MM.1S (cell line): ENCODE measurements at places on chromosomes 7 and 10.

DNA sequence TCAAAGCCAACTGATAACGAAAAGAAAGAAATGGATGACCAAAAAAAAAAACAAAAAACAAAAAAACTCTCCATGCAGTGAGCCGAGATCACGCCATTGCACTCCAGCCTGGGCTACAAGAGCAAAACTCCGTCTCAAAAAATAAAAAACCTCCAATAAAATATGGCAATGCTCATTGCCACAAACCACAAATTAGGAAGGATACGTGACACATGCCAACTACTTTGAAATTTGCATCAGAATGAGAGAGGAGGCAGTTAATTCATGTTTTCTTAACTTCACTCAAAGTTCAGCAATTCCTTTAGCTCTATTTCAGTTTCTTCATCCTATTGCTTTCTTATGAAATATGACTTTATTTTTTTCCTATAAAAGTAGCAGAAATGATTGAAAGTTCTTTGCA is 398.1 kb upstream of the C7orf33 start:
- DNase-seq = no peak

DNA sequence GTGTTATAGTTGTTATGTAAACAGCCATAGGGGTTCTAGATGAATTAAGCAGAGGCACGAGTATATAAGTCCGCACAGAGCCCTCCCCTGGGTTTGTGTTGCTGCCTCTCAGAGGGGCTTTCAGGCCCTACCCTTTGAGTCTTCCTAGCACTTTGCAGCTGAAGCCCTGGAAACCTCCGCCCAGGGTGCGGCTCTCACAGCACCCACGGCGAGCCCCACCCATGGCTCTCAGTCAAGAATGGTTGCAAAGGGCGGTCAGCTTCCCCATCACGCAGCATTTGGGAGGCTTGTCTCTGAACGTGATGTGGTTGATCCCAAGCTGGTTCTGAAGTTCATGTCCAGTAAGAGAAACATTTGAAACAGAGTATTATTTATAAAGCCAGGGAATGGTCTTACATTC is 18.8 kb upstream of the INSIG1 start:
- no peak for DNase-seq

DNA sequence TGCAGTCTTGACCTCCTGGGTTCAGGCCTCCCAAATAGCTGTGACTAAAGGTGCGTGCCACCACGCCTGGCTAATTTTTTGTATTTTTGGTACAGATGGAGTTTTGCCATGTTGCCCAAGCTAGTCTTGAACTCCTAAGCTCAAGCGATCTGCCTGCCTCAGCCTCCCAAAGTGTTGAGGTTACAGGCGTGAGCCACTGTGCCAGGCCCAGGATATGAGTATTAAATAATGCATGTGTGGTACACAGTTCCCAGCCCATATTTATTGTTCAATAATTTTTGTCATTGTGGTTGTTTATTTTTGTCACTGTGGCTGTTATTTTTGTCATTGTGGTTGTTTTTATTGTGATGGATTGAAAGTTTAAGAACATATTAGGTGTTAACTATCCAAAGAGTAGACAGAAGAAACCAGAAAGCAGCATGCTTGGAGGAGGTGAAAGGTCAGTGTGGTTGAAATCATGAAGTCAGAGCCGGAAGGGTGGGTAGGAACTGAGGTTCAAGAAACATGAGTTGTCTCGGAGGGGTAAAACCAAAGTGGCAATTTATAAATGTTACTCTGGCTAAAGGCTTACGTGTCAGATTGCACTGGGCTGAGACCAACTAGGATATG is 45.0 kb downstream of the MRC1 start:
- peak; percentile 35 for DNase-seq

DNA sequence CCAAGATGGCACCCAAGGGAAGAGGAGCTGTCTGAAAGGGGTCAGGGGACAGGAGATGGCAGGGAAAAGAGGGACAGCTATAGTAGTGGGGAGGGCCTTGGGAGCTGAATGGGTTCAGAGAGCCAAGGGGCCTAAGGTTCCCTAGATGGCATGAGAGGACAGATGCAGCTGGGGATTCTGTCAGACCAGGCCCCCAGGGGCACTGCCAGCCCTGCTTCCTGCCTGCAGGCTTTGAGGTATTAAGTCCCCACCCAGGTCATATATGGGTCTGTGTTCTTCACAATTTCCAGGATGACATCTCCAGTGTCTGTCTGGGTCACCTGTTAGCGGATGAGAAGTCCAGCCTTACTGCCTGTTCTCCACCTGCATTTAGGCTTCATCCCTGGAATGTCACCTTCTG is 56.7 kb downstream of the NEURL1 start:
- DNase-seq = no peak

DNA sequence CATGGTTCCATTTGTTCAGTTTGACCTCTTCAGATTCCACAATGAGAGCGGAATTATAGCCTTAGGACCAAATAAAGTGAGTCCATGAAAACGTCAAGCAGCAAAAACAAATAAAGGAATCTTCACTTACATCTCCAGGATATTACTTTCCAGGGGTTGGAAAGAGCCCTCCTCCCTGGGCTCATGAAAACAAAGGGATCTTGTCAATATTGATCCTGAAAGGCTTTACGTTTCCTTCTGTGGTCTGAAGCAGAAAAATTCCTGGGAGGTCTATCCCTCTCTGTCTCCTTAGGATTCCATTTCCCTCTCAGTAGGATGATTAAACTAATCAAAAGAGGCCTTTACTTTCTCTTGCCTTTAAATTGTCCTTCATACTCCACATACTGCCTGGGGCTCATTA is 293.5 kb downstream of the GPAM start:
- no peak for DNase-seq

GRCh38 chr10:105356626-105357025 is 715.5 kb downstream of the SORCS3 start:
- DNase-seq = no peak

GRCh38 chr10:110843031-110843430 is 28.7 kb upstream of the PDCD4 start:
- DNase-seq = peak; percentile 97

DNA sequence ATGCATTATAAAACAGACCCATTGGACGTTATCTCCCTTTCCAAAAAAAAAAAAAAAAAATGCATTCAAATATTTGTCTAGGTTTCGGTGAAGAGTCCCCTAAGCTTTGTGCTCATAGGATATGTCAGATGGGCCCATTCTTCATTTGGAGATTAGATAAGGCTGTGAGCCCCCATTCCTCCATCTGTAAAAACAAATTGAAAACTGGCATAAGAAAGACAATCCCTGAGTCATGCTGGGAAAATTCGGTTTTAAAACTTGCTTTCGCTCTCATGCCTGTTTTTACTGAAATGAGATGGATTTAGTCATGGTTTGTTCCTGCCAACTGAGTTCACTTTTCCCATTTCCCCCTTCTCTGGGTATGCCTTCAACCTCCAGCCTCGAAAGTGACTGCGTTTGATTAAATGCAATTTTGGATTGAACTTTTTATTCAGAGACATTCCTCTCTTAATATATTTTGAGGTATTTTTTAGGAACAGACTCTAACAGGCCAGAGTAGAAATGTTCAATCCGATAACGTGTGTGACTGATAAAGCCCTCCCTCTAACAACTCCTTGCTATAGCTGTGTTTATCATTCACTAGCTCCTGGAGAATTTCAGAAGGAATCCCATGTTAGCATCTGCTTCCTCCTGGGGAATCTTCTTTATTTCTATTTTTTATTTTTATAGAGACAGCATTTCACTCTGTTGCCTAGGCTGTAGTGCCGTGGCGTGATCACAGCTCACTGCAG is 190.9 kb upstream of the LYZL2 start:
- no peak for DNase-seq

DNA sequence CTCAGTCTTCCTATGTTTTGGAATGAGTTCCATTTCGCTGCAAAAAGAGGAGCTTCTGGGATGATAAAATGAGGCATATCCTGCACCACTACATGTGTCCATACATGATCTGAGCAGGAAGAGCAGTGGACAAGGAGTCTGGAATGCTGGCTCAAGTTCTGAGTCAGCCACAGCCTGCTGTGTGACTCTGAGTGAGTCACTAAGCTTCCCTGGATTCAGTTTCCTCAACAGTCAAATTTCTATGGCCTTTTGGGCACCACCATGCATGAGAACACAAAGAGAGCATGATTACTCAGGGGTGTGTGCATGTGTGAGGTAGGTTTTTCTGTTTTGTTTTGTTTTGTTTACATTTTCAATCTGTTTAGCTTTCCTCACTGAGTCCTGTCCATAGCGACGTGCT is 254.6 kb downstream of the ANKRD30A start:
- DNase-seq = no peak

DNA sequence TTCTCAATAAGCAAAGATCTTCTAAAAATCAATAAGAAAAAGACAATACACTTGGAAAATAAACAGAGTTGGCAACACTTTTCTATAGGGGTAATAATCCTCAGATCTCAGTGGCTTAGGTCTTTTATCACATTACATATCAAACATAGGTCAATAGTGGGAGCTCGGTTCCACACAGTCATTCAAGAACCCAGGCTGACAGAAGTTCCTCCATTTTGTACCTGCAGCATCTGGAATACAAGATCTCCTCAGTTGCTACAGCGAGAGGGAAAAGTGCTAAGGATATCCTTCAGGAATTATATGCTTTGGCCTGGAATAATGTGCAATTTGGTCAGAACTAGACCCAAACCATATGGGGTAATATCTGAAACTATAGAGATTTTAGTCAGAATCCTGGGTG is 55.4 kb upstream of the MSRB2 start:
- no peak for DNase-seq

- no peak for DNase-seq
Observed at GRCh38 chr10:117398029-117398428, 22.8 kb upstream of the PDZD8 start.

GRCh38 chr7:131648491-131648890 is 92.1 kb upstream of the PODXL start:
- DNase-seq = no peak

DNA sequence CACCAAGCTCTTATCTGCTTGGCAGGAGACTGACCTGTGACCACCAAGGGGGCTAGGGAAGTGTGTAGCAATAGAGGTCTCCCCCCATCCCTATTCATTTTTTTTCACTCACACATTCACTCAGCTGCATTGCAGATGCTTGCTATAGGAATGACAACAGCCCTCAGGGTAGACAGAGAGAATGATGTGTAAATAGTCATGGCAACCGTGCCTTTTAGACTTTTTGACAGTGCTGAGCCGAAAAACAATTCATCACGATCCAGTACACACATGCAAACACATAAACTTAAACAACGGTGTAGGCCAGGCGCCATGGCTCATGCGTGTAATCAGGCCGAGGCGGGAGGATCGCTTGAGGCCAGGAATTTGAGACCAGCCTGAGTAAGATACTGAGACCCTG is 7.6 kb upstream of the ELN start:
- DNase-seq = no peak

- DNase-seq = no peak
Observed at GRCh38 chr10:89055159-89055558, 64.6 kb downstream of the FAS start.

DNA sequence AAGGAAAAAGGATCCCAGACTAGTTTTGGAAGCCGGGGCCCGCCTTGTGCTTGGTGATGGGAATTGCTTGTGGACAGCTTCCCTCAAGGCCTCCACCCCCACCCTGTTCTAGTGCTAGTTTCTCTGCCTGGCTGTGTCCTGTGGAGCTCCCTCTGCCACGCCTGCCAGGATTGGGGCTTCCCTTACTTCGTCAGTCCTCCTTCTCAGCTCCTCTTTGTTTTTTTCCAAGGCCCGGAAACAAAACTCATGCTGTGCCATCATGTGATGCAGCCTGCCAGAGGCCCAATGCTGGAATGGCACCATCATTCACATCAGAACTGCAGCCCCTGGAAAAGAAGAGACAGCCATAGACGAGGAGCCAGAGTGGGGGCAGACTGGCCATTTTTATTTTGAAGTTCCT is 11.2 kb downstream of the YKT6 start:
- no peak for DNase-seq

- peak; percentile 95 for DNase-seq
Observed at GRCh38 chr7:105352018-105352612, 36.6 kb downstream of the SRPK2 start.

DNA sequence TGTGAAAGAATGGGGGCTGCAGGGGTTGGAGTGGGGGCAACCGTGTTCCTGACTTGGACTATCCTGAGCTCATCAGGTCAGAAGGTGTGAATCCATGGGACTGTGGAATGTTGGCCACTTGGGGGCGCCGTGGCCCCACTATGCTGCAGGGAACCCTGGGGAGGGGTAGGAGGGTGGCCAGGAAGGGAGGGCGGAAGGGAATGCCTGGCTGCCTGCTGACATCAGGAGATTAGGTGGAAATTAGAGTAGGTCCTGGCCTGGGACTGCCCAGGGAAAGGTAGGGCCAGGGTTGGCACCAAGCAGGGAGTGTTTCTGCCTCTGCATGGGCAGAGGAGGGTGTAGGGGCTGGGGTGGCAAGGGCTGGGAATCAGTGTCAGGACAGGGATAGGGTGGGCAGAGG is 65.8 kb upstream of the PRSS58 start:
- DNase-seq = peak; percentile 47
